Progenitor cell of endocrine pancreas (in vitro differentiated cells): ENCODE measurements at places on chromosomes 3 and 15. TPM values are rescaled to one million over a fixed set of nuclear protein-coding genes. Genes with fewer than 3 reads are reported as not detected.

- DNase-seq = no peak
Observed at GRCh38 chr3:21704796-21705195, 46.2 kb downstream of the ZNF385D start.

GRCh38 chr3:136667081-136667480, 85.1 kb downstream of the STAG1 start:
- DNase-seq = no peak

DNA sequence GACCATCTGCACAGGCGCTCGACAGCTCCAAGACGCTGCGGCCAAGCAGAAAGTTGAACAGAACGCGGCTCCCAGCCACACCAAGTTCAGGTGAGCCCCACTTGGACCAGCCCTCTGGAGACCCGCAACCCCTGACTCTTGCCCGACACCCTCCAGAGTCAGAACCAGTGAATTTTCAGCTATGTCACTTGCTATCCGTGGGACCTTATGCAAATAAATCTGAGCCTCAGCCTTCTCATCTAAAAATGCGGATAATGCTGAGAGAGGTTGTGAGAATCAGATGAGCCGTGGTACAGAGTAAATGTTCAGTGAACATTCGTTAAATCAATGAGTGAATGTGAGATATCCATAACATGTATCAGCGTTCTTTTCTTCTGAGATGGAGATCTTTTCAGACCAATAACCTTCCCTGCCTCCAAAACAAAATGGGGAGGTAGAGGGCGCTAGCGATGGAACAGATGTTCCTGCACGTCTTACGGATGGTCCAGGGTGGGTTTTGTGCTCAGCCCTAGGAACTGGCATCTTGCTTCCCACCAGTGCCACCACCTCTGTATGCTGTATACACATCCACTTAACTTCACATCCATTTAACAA, 524 bp downstream of the MRPS11 start:
- DNase-seq = no peak

AADAC gene
- total RNA-seq = not detected in 2 replicates

WDR76 gene
- 11.2 and 11.3 TPM in 2 replicates for total RNA-seq
